ENCODE measurements at places on chromosomes 13 and 19.
A peak's percentile ranks its signal among the peaks of the same experiment; 100 is the strongest.

- DNase-seq, result no peak
These were observed 39.2 kb upstream of the CYP2A7 start for GRCh38 chr19:40921005-40921897.

GRCh38 chr19:41219924-41220567 lies 1.0 kb downstream of the AXL start:
- DNase-seq, result peak; percentile 32

DNA sequence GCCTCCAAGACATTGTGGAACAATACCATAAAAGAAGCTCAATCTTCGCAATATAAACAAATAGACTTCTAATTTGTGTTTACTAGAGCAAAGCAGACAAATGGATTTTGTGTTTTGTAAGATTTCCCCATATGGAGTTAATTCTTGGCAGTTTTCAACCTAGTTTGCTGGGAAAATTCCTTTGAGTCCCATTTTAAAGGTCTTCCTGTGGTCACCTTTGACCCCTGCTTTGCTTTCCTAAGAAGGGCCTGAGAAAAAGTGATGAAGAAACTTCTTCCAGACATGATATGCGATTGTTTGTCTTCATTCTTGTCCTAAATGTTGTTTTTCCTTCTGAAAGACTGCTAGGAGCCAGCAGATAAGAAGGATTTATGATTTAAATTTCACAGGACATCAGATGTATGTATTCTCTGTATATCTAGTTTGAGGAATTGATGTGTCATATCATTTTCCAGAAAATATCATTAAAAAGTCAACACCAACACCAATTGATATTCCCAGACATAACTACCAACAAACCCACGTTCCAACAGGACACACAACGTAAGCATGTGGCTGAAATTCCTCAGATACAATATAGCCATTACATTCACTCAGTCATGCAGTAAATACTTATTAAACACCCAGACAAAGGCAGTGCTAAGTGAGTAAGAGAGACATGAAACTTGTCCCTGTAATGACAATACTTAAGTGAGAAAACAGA lies 276.4 kb downstream of the LHFPL6 start:
- DNase-seq, result no peak

DNA sequence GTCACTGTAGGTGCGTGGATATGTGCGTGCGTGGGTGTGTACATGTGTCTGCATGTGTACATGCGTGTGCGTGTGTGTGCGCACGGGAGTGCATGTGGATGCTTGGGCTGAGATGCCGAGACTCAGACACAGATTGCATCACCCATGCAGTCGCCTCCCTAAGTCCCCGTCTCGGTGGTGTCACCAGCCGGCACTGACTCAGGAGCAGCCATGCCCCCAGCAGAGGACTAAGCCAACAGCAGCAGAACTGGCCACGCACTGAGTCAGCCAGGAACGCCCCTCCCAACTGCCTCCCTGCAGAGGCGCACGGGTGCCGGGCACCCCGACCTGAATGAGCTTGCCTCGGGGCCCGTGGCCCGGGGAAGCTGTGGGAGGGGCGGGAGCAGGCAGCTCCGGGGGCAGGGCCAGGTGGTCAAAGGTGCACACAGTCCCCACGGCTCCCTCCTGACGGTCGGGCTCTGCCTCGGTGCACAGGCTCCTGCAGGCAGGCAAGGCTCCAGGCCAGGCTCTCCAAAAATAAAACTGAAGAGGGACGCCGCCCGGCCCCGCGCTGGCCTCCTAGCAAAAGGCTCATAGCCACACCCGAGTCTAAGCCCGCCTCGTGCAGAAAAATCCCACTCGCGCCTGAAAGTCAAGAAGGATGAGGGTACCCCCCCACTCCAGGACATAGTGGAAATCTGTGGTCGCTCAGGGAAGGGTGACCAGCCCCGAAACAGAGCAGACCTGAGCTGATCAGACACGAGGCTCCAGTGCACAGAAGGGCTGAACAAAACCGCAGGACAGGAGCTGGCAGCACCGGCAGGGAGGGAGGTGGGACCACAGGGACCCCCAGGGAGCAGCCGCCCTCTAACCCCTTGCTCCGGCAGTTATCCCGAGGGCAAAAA lies 49.2 kb downstream of the GADD45B start:
- no peak for DNase-seq

DNA sequence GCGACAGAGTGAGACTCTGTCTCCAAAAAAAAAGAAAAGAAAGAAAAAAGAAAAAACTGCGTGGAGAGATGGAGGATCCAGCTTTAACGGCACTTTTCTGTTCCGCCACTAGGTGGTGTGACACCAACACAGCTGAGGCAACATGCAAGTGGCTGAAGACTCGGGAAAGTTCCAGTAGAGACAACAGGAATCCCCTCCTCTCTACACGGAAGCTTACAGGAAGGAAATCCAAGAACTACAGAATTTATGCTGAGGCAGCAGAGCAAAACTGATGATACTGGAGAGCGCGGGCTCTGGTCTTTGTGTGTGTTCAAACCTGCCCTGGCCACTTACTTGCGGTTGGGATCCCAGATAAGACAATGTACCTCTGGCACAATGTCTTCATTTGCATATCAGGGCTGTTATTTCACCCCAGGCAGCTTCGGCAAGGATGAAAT lies 9.9 kb downstream of the RANBP3 start:
- peak; percentile 74 for DNase-seq

DNA sequence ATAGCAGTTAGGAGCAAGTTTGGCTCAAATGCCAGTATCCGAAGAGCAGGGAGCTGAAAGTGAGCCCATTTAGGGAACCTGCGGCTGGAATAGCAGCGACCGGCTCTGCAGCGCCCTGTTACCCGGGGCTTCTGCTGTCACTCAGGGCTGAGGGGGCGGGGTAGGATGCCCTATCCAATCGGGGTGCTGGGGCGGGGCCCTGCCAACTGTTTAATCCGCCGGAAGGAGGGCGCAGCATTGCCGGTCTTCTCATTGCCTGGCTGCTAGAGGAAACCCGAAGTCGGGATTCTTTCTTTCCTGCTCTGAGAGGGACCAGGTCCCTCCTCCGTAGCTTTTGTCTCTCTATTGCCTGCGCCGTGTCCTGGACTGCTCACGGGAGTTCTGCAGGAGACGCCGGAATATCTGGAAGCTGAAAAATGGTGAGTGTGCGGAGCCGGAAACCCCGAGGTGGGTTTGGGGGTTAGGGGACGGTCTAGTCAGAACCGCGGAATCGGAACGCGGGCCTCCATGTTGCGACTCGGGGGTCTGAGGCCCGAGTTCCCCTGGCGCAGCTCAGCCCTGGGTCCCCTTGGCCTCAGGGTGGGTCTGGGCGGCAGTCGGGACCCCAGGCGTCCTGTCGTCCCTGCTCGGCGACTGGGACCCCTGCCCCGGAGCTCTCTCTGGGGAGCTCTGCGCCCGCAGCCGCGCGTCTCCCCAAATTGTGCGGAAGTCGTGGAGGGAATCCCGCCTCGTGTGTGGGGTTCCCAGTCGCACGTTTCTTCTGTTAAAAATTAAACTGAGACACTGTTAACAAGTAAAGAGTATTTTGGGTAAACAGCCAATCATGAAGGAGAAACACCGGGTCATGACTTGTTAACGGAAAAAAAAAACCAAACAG lies 22.8 kb downstream of the ZNF763 start:
- peak; percentile 95 for DNase-seq

DNA sequence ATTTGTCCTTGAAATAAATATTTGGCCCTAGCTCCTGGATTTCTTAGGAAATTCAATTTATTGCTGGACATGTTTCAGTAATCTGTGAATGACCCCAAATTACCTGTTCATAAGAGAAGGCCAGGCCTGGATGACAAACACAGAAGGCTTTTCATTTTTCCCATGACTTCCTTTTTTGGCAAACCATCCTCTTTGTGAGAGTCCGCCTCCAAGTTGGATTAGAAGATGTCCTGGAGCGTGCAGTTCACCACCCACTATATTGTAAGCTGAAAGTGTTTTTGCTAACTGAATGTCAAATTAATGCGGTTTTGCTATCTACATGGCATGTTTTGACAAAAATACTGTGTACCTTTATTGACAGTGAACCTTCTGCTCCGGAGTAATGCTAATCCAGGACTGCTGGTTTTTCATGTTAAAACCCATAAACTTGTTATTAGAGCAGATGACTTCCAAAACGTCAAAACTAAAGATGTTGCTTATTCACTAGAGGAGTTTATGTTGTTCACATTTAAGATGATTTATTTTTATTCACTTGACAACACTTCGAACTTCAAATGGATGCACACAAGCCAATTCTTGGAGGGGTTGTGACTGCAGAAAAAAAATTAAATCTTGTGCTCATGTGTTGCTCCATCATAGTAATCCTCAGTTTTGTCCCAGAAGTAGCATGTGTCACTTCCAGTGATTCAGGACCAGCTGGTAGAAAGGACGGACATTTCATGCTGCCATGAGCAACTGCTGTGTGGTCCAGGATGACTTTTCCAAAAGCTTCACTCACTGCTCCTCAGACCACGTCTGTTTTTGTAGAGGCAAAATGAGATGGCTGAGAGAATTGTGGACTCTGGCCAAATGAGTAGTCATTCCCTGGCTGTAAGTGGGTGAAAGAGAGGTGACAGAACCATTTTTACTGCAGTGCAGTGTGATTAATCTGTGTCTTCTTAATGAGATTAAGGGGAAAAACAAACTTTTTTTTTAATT lies 71.0 kb downstream of the ITGBL1 start:
- no peak for DNase-seq

DNA sequence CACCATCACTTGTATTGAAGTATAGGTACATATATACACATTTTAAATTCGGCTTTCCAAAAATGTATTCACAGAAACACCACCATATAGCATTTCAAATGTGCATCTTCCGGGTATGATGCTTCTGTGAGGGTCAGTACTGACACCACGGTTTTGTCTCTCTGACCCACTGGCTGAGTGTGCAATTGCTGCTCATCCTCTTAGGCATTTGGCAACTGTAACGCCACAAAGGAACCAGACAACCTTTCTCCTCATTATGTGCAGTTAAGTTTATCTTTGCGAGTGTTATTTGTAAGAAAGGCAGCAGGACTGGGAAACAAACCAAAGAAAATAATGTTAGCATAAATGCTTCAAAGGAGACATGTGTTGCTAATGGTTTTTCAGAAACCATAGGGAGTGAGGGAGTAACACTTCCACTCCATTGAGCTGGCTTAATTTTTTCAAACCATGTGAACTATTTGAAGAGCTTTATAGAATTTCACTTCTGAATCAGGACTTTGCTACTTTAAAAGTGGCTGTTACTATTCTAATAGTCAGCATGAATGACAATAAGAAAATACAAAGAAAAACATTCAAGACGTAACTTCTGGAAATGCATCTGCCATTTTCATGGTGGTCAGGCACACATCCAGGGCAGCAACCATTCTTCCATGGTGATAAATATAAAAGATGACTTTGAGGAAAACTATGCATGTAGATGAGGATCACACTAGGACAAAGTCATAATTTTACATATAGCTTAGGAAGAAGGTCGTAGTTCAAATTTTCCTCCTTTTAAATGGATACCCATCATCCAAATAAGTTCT lies 423.3 kb downstream of the MZT1 start:
- no peak for DNase-seq

DNA sequence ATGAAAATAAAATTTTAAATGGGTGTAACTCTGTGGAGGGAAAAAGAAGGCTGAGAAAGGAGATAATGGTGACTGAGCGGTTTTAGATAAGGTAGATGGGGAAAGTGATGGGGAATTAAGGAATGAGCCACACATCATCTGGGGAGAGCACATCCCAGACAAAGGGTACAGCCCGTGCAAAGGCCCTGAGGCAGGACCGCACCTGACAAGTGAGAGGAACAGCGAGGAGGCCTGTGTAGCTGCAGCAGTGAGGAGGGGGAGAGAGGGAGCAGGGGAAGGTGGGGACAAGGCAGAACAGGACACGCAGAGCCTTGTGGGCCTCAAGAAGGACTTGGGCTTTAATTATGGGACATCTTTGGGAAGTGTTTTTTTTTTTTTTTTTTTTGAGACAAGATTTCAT lies 1.8 kb upstream of the CELF5 start:
- no peak for DNase-seq

DNA sequence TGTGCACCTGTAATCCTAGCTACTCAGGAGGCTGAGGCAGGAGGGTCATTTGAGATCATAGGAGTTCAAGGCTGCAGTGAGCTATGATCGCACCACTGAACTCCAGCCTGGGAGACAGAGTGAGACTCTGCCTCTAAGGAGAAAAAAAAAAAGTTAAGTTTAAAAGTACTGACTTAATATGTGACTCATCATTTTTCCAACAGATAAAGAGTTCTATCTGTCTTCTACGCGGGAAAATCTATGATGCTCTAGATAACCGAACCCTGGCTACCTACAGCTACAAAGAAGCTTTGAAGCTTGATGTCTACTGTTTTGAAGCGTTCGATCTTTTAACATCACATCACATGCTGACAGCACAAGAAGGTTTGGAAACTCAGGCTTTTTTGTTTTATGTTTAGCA lies 7.2 kb downstream of the CDC16 start:
- DNase-seq, result no peak

DNA sequence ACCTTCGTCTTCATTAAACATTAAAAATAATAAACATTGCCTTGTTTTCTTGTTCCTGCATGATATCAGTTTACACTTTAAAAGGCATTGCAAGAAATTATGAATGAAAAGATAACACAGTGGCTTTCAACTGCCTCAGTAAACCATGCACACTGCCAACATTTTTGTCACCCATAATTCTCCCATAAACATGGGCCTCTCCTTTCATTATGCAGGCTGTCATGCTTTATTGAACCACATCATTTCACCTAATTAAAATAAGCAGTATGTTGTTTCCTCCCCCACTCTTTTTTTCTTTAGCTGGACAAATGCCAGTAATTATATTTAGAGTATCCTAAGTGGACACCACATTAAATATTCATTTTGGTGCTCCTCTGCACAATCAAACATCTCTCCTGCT lies 1566.5 kb upstream of the SLC10A2 start:
- no peak for DNase-seq

- DNase-seq, result no peak
These were observed 39.1 kb downstream of the USP12 start for GRCh38 chr13:27132538-27132937.

- no peak for DNase-seq
These were observed 35.3 kb downstream of the RGCC start for GRCh38 chr13:41492432-41493260.

- DNase-seq, result no peak
These were observed 16.1 kb downstream of the ZNF317 start for GRCh38 chr19:9156304-9156703.

DNA sequence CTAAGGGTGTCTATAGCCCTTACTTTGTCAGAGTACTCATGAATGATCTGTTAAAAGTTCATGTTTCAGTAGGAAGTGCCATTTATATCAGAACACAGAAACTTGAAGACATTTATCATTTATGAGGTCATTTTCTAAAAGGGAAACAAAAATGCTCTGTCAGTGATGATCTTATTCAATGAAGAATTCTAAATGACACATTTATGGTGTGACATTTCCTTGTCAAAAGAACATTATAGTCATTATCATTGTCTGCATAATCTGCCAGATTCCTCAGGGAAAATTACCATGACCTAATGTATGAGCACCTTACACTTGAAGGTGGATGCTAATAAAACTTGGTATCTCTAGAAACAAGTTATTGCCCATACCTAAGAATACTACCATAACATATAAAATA lies 853.8 kb upstream of the SLITRK6 start:
- DNase-seq, result no peak

GRCh38 chr19:3024870-3025548 lies 4.1 kb downstream of the TLE2 start:
- DNase-seq, result no peak

- peak; percentile 81 for DNase-seq
These were observed 39.1 kb downstream of the PCDH8 start for GRCh38 chr13:52809310-52809769.

- DNase-seq, result no peak
These were observed 162.1 kb downstream of the GPC6 start for GRCh38 chr13:93388701-93389100.

GRCh38 chr19:19355606-19356139 lies 35.0 kb downstream of the MAU2 start:
- no peak for DNase-seq

GRCh38 chr19:56272161-56272798 lies at the start of gene EDDM13:
Gene EDDM13, plus strand, starts transcription at chr19:56272748. Its CDS starts 87 bp downstream, at chr19:56272835.
- no peak for DNase-seq
